ENCODE measurements at places on chromosomes 3 and 15.

DNA sequence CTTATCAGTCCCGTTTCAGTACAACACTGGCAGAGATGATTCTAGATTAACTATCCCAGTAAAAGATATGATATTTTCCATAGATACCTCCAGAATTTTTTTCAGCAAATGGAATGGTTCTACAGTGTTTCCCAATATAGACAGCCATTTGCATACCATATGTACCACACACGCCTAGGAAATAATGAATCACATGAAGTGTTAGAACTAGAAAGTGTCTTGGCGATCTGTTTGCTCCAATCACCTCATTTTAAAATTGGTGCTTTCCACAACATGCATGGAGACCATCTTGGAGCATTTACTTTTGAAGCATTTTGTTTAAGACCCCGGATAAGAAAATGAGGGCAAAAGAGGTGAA, 2.0 kb downstream of the C2CD4A start:
- DNase-seq = no peak

DNA sequence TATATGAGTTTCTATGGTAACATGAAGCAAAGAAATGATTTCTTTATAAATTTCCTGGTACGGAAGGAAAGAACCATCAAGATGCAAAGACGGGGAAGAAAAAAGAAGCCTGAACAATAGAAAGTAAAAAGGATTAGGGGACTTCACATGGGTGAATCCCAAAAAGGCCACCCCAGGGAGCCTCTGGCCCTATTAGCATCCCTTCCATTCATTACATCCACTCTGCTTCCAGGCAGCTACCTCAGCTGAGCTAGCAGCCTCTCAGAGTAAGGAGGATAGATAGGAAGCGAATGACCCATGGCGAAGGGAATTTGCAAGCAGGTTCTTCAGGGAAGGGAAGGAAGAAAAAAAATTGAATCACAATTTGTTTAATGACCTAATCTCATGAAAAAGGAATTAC, 81.6 kb downstream of the GABRB3 start:
- DNase-seq = no peak

GRCh38 chr3:66236281-66236680, 15.5 kb downstream of the SLC25A26 start:
- no peak for DNase-seq

DNA sequence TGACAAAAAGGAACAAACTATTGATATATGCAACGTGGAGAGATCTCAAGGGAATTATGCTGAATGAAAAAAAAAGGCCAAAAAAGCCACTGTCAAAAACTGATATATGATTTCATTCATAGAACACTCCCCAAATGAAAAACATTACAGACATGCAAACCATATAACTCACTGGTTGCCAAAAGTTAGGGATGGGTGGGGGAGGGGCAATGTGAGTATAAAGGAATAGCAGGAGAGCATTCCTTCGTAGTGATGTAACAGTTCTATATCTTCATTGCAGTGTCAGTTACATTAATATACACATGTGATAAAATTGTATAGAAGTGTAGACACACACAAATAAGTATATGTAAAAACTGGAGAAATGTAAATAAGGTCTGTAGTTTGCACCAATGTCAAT, 12.2 kb downstream of the GBE1 start:
- no peak for DNase-seq

- no peak for DNase-seq
Observed at GRCh38 chr15:33754242-33754641, 214.1 kb upstream of the CHRM5 start.

DNA sequence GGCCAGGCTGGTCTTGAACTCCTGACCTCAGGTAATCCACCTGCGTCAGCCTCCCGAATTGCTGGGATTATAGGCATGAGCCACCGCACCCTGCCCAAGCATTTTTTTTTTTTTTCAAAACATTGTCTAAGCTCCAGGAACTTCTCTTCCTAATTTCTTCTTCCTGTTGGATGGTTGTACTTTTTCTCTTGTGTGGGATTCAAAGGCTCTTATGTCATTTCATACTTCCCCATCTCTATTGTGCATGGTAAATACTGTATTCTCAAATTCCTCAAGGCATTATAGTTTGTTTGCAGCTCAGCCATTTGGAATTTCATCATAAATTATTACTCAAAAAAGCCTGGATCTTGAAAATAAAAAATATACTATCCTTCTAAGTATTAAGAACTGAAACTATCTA, 199.1 kb upstream of the GADL1 start:
- no peak for DNase-seq

DNA sequence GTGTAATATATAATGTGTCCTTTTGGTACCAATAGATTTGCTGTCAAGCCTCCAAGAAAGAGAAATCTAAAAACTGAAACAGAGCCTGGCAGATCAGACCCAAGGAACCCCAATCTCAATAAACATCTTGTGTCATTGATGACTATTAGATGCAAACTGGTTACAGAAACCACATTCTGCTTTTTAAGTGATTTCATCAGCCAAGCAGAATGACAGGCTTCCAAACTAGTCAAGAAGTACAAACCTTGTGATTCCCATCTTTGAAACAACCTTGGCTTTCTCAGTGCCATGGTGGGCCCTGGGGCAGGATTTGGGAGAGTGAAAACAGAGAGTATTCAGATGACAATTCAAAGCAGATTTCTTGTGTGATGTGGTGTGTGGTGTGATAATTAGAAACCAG, 45.6 kb upstream of the STRIT1 start:
- DNase-seq = no peak

DNA sequence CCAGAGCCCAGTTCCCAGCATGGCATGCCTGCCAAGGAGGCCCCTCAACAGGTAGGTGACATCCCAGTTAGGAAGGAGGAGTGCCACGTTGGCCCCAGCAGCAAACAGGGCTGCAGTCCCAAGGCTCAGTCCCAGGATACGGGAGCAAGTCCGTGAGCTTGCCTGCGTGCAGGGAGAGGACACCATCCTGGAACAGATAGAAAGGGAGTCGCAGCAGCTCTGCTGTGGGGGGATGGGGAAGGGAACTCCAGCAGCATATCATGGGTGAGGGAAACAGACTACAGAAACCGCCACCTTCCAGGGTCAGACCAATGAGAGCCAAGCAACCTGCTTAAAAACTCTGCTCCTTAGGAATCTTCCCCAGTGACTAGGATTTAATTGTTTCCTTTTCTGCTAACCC, 9.4 kb upstream of the DYNLT2B start:
- no peak for DNase-seq

DNA sequence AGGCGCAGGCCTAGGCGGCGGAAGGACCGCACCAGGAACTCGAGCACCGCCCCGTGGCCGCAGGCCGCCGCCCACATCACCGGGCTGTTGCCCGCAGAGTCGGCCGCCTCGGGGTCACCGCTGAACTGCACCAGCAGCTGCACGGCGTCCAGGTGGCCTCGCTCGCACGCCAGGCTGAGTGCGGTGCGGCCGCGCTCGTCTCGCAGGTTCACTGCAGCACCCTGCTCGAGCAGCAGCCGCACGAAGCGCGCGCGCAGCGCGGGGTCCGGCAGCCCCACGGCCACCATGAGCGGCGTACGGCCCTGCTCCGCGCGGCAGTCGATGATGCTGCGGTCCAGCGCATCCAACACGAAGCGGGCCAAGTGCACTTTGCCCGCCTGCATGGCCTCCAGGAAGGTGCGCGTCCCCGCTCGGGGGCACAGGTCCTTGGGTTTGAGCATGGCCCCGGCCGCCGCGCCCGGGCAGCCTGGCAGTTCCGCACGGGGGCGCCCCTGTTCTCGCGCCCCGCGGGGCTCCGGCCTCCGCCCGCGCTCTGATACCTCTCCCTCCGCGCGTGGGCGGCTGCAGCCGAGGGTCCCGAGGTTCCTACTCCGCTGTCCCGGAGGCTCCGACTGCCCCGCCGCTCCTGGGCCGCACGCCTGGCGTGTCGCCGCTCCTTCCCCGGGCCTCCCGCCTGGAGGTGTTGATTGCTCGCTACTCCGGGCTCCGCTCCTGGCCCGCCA, 556 bp downstream of the ANKRD63 start:
- peak; percentile 61 for DNase-seq

DNA sequence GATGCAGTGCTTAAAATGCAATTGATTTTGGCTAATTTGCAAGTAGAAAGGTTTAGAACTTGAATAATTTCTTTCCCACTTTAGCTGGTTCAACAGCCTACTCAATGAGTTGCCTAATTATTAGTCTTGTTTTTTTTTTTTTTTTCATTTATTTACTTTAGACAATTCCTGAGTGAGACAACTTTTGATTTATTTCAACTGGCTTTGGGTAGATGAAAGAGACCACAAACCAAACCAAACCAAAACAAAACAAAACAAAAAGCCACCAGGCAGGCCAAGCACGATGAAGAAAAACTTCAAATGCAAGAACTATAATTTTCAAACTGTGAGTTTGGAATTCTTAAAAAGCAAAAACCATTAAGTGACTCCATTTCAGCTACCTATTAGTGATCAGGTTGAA, 469.9 kb downstream of the GBE1 start:
- DNase-seq = no peak

- no peak for DNase-seq
Observed at GRCh38 chr3:129286081-129286480, 7.4 kb downstream of the HMCES start.

- DNase-seq = no peak
Observed at GRCh38 chr15:28895146-28895545, 9.4 kb downstream of the APBA2 start.

DNA sequence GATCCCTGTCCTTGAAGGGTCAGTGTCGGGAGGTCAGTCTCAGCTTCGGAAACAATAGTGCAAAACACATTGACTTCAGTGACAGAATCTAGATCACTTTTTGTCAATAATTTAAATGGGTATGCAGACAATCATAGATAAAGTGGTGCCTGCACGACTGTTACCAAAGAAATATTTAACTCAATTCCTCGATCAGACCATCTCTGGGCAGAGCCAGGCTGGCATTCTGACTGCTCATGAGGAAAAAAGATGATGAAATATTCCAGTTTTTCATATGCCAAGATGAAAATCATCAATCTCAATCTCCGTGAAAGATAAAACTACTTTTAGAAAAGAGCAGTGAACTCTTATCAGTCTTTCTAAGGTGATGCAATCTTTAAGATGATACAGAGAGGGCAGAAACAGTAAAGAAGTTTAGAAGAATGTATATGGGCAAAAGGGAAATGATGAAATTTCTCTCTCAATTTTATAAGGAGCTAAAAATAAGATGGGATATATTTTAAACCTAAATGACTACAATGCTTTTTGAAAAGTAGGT, 169.9 kb downstream of the WDR72 start:
- DNase-seq = no peak

DNA sequence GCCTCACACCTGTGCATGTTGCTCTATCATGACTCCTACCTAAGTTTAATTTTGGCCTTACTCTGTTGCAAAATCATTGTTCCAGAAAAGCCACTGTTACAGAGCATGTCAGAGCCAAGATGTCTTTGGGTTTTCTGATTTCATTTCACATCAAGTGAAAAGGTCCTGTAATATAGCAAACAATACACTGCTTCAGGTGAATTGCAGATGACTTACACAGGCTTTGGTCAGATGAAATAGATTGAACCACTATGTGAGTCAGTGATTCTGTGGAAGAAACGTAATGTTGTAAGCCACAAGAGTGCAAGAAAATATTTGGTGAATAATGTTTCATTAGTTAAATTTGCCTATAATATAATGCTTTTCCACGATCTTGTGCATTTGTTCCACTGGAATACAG, 22.7 kb downstream of the EBLN2 start:
- DNase-seq = no peak

DNA sequence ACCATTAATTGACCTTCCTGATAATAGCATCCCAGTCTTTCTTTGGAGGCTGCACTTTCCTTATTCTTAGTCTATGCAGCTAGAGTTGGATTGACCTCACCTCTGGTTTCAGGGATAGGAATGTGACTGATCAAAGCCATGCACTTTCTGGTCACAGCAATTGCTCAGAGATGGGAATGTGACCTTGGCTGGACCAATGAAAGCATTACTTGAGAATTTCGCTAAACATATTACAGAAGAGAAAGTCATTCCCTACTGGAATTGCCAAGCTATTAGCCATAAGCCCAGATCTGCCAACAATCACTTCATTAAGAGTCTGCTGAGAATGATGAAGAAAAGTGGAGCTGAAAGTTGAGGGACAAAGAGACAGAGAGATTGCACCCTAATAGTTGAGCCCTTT, 32.7 kb downstream of the RTP1 start:
- DNase-seq = no peak

DNA sequence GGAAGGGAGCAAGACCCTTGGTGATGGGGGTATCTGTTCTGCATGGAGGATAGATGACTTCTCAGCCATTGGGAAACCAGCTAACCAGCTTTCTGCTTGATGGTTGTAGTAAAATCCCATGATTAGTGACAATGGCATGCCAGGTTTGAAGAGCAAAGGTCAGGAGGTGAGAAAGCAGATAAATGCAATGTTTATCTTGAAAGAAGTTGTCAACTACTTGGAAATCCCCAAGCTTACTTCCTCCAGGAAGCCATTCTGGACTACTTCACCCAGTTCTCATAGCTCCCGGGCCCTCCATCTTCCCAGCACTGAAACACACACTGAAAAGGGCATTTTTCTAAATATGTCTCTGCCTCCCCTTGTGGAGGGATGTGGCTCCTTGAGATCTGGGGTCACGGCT, 51.3 kb downstream of the SMAD3 start:
- DNase-seq = peak; percentile 44

- DNase-seq = no peak
Observed at GRCh38 chr3:143510601-143511000, 337.7 kb downstream of the SLC9A9 start.

GRCh38 chr3:114327665-114328064, 33.8 kb downstream of the TIGIT start:
- DNase-seq = no peak

- peak; percentile 35 for DNase-seq
Observed at GRCh38 chr3:72446218-72447058, 401.8 kb downstream of the SHQ1 start.

- no peak for DNase-seq
Observed at GRCh38 chr15:81573098-81573746, 199.2 kb upstream of the TMC3 start.

DNA sequence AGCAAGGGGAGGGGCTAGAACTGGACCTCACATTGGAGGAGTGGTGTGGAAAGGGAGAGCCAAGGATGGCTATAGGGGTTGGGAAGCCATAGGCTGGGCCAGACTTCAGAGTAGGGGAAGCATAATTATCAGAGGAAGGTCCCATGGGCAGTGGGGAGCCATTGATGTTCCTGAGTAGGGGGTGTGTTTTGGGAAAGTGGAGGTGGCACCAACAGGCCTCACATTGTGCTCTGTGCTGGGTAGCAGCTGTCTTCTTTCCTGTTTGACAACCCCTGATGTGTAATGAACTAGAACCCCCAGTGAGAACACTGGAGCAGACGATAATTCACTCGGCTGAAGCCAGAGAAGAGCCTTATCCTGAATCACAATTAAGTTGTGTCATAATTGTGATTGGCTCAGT, 41.2 kb downstream of the SLC6A11 start:
- no peak for DNase-seq

Data from CD4-positive, alpha-beta T cell treated with Interleukin-12 subunit alpha and Interleukin-12 subunit beta, for 1 hour (primary cell).